OCI-LY7 (cell line): ENCODE measurements at places on chromosomes 6 and 20. TPM values are rescaled to one million over a fixed set of nuclear protein-coding genes. Genes with fewer than 3 reads are reported as not detected.
A peak's percentile ranks its signal among the peaks of the same experiment; 100 is the strongest.

GRCh38 chr20:9627219-9627618, 112.8 kb downstream of the LAMP5 start:
- DNase-seq, result no peak

DNA sequence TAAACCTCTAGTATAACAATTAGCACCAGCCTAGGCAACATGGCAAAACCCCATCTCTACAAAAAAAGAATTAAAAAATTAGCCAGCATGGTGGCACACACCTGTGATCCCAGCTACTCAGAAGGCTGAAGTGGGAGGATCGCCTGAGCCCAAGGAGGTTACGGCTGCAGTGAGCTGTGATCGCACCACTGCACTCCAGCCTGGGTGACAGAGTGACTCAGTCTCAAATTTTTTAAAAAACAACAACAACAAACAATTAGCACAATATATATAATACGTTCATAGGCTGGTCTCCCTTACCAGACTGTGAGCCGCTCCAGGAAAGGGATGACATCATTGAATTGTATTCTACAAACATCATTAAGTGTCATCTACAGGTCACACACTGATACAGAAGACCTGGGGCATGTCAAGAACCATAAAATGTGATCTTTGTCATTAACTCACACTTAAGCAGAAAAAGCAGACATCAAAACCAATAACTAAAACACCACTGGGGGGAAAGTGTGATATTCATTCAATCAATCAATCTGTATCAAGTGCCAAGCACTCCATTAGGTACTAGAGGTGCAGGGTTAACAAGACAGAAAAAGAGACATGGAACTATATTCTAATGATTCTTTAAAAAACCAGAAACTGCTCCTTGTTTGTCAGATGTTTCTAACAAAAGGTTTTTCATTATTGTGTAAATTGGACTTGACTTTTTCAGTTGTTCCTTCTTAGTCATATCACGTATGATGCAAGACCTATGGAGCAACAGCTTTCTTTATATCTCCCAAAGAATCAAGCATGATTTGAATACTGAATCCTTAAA, 17.8 kb downstream of the MAP3K5 start:
- DNase-seq, result no peak

- no peak for DNase-seq
Measured at GRCh38 chr20:42844751-42845150, 345.0 kb downstream of the PTPRT start.

- DNase-seq, result no peak
Measured at GRCh38 chr20:17403461-17403860, 127.7 kb downstream of the BFSP1 start.

Gene RBCK1
- 140 and 151 TPM in 2 replicates for total RNA-seq

DNA sequence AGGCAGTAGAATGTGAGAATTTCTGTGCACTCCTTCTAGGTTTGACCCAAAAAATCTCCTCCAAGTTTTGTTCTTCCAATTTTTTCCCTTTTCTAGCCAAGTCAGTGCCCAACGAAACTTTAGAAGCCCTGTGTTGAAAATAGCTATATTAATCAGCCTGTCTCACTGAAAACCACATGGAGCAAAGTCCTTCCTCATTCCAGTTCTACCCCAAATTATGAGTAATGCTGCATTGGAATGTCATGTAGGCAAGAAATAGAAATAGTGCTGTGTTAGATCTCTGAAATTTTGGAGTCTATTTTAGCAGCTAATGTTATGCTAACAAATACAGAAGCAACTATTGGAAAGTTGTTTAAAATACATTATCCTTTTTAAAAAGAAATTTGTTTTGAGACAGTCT, 725.5 kb downstream of the TBC1D32 start:
- DNase-seq, result no peak

DNA sequence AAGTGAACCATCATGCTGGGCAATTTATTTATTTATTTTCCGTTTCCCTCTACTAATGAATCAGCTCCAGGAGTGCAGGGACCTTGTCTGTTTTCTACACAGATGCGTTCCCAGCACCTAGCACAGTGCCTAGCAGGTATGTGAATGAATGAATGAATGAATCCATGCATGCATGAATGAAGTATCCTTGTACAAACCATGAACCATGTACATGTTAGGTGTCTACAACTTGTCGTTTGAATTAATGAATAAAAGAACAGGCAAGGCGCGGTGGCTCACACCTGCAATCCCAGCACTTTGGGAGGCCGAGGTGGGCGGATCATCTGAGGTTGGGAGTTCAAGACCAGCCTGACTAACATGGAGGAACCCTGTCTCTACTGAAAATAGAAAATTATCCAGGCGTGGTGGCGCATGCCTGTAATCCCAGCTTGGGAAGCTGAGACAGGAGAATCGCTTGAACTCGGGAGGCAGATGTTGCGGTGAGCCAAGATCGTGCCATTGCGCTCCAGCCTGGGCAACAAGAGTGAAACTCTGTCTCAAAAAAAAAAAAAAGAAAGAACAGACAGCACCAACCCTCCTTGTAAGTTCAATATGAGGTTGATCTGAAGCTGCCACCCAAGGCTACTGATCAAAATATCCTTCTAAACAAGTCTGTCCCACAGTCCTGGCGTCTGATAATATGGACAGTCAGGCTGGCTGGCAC, 27.3 kb upstream of the SLC9A8 start:
- DNase-seq, result no peak

DNA sequence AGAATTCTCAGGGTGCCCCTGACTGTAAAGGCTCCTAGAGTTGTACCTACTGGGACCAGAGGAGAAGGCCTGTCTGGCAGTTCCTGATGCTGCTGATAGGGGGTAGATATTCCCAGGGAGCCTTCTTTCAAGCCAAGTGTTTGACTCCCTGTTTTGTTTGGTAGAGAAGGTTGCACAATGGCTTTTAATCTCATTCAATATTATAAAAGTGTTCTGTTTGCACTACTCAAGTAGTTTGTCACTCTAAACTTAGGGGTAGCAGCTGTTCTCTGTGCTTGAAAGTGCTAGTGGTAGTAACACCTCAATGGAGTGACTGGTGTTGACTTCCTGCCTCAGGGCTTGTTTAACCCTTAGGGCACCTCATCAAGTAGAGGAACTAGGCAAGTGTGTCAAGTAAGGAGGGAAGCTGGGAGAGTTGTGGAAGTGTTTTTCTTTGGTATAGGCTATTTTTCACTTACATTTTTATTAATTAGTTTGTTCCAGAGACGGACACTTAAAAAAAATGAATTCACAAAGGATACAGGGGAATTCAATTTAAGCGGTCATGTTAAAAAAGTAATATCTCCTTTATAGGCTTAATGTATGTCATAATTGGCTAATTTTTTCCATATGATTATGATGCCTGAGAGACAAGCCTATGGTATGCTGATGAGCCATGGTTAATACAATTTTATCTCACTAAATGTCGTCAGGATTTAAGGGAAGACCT, 38.1 kb downstream of the BICRAL start:
- DNase-seq, result peak; percentile 41

- no peak for DNase-seq
Measured at GRCh38 chr6:169804427-169804826, 53.0 kb downstream of the ERMARD start.

GRCh38 chr6:47237196-47237595, 72.5 kb downstream of the TNFRSF21 start:
- DNase-seq, result no peak
